ENCODE measurements at places on chromosomes 2 and 18.

DNA sequence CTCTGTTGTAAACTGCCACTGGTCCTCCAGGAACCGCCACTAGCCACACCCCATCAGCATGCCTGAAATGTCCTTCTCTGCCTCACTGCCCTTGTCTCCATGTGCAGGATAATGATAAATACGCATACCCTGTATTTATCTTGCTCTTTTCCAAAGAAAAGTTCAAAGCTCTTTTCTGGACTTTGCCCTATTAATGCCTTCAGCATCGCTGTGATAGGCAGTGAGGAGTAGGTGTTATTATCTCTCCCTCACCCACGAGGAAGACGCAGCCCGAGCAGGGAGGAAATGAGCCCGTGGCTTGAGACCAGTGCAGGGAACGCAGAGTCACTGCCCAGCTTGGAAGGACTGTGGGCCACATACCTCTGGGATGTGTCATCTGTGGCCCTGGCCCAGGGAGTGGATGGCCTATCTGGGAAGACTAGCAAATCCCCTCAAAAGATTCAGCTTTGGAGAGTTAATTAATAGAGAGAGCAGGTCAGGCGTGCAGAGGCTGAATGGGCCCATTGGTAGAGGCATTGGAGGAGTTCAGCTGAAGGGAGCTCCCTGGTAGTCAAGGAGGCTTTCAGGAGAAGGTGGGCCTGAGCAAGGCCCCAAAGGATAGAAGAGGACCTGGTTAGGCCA is 39.5 kb upstream of the MCFD2 start:
- DNase-seq = no peak

DNA sequence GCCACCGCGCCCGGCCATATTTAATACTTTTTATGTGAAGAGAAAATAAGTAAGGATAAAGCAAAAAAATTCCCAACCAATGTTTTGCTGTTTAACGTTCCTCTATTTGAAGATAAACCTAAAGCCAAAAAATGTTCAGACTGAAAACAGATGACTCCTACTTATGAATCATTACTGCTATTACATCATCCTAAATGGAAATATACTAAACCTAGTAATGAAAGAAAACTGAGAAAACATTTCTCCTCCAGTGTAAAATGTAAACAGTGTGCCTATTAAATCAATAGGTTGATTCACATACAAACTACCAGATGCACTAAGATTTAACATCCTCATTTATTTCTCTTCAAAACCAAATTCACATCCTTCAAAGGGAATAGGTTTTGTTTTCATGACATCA is 43.5 kb downstream of the CWC22 start:
- DNase-seq = no peak

- no peak for DNase-seq
These were observed 169.3 kb downstream of the KCNE4 start for GRCh38 chr2:223221139-223221835.

DNA sequence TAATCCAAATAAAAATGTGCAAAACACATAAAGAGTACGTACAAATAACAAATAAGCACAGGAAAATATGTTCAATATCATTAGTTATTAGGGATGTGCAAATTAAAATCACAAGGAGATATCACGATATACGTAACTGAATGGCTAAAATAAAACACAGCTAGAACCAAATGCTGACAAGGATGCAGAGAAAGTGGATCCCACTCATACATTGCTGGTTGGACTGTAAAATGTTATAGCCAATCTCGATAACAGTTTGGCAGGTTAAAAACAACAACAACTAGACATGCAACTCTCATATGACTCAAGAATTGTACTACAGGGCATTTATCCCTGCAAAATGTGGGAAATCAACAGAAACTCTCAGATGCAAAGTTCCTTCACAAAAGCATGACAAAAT is 553.9 kb downstream of the ADCYAP1 start:
- no peak for DNase-seq

GRCh38 chr2:85949280-85949679 is 60.5 kb upstream of the ST3GAL5 start:
- no peak for DNase-seq

DNA sequence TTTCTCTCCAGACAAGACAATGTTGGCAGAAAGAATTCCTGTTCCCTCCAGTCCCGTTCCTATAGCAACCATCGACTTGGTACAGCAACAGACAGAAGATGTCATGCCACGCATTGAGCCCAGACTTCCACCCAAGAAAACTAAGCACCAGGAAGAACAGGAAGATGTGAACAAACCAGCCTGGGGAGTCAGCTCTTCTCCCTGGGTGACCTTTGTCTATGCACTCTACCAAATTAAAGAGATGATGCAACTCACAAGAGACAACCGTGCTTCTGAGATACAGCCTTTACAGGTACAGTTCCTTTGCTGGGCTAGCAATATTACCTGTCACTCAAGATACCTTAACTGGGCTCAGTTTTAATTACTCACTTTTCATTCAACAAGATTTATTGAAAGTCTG is 37.1 kb downstream of the NEMP2 start:
- DNase-seq = no peak

GRCh38 chr18:49591271-49591670 is 29.4 kb downstream of the LIPG start:
- no peak for DNase-seq

GRCh38 chr2:3462493-3463104 is 56.7 kb downstream of the ADI1 start:
- DNase-seq = no peak

DNA sequence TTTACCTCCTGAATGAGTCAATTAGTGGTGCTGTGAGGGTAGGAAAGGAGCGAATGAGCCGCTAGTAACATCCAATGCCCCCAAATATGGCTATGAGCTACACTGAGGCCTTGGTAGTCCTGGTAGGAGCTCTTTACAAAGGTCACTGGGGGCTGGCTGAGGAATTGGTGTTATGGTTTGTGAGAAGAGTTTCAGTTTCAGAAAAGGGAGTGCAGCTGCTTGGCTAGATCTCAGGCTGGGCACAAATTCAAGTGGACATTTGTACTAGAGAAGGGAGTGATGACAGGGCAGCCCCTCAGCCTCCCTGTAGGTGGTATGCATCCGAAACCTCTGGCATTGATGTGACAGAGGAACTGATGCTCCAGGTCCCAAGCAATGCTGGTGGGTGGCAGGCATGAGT is 13.9 kb upstream of the PAIP2B start:
- no peak for DNase-seq

GRCh38 chr2:169012812-169013627 is 18.1 kb downstream of the ABCB11 start:
- no peak for DNase-seq

- no peak for DNase-seq
These were observed 42.1 kb downstream of the CALCRL start for GRCh38 chr2:187405921-187406320.

- DNase-seq = no peak
These were observed 46.7 kb upstream of the ATL2 start for GRCh38 chr2:38423763-38424162.

DNA sequence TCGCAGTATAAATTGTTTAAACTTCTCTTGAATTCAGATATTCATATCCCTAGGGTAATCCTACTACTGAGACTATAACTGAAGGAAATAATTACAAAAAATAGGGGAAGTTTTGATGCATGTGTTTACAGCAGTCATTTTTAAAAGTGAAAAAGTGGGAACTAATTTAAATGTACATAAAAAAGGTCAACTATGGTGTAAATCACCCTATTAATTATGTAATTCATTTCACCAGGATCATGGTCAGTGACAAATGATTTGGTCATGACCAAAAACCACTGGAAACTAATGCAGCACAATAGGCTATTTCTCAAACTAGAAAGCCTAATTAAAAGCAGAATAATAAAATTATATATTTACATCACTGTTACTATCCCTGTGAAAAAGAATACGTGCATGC is 5.0 kb upstream of the CNGA3 start:
- DNase-seq = no peak
